ENCODE measurements at places on chromosomes 6 and 20.

DNA sequence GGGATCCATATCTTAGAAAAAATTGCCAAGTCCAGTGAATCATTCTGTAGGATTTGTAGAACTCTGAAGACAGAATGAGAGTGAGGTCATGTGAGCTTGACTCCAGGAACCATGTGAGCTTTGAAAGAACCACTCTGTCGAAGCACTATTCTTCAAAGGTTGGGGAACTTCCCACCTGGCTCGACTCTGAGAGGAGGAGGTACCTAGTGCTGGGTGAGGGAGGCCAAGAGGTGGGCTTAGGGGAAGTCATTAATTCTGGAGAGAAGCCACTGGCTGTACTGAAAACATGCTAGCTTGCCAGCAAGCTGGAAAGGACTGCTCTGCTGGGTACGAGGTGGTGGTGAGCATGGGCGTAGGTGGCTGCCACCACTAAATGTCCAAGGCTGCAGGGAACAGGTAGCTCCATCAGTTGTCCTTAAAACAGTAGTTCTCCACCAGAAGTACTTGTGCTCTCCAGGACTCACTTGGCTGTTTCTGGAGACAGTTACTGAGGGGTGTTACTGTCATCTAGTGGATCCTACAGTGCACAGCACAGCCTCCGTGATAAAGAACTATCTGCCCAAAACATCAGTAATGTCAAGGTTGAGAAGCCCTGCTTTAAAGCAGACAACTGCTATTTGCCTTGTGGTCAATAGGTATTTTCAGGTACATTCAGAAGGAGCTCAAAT, 34.7 kb upstream of the SYNJ2 start:
- peak; percentile 22 for DNase-seq

DNA sequence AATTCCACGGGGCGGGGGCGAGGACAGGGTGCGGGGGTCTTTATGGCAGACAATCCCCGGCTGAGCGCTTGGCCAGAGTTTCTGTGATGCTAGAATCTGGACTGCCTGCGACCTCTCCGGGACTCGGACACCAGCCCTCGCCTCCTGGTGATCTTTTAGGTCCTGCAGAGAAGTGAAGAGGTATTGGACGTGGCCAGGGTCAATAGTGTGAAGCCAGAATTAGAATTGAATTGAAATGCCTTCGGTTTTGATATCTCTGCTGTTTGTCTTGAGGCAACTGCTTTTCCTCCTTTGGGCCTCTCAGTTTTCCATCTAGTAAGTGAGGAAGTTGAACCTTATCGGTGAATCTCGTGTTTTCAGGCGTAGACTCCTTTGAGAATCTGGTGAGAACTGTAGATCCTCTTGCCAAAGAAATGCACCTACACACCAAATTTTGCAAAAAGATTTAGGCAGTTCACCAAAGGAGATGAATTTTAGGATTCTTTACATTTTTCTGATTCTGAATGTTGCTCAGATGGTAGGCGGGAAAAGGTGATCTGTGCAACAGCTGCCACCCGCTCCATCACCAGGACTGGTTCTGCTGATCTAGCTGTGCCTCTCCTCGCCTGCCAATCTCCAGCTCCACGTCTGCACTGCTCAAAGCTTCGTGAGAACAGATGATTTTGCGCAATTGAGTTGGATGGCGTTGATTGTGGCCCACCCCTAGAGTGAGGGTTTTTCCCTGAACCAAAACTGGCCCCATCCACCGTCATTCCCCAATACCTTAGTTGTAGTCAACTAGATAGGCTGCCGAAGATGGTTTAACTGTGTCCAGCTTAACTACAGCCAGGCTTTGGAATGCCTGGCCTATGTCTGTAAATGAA, 837 bp upstream of the OSER1 start:
- DNase-seq: peak; percentile 60

DNA sequence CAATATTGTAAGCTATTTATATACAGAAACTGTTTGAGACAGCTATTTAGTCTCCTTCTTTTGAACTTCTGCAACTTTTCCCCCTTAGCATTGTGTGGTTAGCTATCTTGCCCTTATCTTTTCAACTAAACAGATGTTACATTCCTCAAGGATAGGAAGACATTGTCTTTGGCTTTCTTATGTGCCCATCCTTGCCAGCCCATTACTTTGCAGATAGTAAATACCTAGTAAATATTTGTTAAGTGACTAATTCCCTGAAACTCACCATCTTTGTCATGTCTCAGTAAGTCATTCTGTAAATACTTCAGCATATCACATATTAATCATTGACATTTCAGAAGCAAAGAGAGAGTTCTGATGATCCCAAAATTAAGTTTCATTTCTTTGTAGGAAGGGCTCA, 69.1 kb upstream of the FLRT3 start:
- no peak for DNase-seq

- DNase-seq: no peak
Measured at GRCh38 chr20:33945391-33946081, 48.2 kb upstream of the RALY start.

GRCh38 chr6:1597924-1598323, 11.8 kb upstream of the FOXC1 start:
- DNase-seq: peak; percentile 18

GRCh38 chr6:80454661-80455365, 348.3 kb downstream of the BCKDHB start:
- no peak for DNase-seq

DNA sequence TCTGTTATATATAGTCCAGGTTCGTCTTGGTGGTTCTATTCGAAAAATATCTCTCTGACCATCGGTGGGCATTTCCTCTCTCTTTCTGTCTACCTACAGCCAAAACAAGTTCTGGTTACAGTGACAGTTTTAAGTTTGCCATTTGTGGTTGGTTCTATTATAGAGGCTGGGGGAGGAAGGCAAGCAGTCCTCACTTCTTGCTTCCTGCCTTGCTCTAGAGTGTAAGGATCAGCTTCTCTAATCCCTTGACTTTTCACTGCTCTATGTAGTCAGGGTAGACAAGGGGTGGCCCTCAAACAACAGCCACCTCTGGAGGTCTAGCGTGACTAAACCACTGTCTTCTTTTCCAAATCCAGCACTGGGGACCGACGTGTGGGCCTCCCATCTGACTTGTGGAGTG, 16.1 kb downstream of the E2F3 start:
- DNase-seq: no peak

DNA sequence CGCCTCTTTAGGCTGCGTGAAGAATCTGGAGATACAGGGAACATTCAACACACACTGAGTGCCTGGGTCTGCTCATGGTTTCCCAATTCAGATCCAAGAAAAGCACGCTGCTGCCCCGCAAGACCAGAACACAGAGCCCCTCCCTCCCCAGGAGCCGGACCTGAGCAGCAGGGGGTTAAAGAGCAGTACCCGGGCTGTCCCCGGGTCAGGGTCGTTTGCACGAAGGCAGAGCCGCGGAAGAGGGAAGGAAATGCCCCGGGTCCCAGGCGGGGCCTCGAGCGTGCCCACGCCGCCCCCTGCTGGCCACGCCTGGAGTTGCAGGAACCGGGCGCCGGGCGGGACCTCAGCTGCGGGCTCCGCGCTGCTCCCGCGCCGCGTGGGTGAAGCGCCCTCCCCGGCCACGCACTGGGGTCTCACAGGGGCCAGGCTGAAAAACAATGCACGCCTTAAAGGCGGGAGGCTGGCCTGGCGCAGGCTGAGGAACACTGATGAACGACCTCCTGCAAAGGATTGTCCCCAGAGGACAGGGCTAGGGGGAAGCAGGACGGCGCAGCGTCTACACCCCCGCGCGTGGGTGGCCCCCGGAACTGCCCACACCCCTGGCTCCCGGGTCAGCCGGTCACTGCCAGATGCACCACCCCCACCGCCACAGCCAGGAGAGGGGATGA, 48.9 kb downstream of the ANKRD60 start:
- peak; percentile 91 for DNase-seq

DNA sequence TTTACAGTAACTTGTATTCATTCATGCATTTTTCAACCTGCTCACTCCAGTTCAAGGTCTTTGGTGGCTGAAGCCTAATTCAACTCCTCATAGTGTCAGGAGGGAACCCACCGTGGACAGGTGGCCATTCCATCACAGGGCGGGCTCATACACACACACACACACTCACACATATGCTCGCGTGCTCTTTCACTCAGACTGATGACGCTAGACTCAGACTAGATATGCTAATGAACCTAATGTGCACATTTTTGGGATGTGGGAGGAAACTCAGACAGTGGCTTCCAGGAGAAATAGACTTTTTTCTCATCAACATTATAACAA, 56.7 kb downstream of the TRIM27 start:
- DNase-seq: peak; percentile 79

- no peak for DNase-seq
Measured at GRCh38 chr20:17866234-17867001, 102.2 kb downstream of the SNX5 start.

- DNase-seq: no peak
Measured at GRCh38 chr6:17959302-17959701, 28.1 kb downstream of the KIF13A start.

GRCh38 chr6:133286765-133287164, 45.6 kb downstream of the EYA4 start:
- DNase-seq: peak; percentile 36

DNA sequence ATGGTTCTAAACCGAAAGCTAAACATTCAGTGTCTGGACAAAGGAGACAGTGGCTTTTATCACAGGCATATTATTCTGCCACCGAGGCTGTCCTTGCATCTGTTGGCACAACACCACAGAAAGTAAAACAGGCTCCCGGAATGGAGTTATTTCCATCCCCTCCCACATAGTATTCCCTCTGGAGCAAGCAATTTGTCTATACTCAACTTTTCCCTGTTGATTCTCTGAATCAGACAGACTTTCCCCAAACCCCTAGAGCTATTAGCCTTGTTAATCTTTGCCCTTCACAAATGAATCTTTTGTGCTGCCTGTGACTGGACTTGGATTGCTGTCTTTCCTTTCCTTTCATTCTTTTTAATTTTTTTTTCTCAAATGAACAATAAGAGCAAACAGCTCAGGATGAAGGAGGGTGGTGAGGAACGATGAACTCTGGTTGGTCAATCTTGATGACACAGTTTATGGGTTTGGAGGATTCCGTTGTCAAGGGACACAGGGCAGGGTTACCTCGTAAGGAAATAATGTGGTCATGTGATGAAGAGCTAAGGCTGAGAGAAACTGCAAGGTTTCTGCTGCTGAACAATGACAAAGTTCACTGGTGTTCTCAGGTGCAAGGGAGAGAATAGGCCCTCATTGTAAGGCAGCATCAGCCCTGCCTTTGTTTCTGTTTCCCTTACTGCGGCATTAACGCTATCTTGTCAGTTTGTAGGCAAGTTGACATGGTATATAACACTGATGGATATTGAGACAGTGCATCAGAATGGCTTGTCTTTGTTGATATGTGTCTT, 275.0 kb upstream of the BMP2 start:
- DNase-seq: no peak
